ENCODE measurements at places on chromosomes 3 and 15.
A peak's percentile ranks its signal among the peaks of the same experiment; 100 is the strongest.

- peak; percentile 77 for DNase-seq
Observed at GRCh38 chr3:155252535-155252934, 40.9 kb downstream of the STRIT1 start.

GRCh38 chr3:115239717-115240116 lies 92.6 kb upstream of the ZBTB20 start:
- DNase-seq = peak; percentile 95

GRCh38 chr3:146705225-146705624 lies 100.1 kb upstream of the PLSCR5 start:
- DNase-seq = no peak

DNA sequence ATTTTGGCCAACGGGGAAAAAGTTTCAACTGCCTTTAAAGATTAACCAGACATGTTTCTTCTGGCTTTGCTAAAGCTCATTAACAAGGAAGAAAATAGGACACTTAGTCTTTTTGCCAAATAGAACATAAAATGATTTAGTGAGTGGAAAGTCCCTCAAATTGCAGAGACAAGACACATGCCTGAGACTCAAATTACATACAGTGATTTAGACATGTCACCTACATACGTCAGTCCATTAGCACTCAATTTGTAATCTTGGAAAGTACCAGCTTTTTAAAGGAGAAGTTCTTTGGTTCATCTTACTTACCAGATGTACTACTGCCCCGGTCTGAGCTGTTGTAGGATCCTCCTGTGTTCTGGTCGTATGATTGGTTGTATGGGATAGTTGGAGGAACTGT lies 1134.2 kb downstream of the ROBO1 start:
- DNase-seq = no peak

- no peak for DNase-seq
Observed at GRCh38 chr3:110106805-110107204, 769.5 kb upstream of the DPPA4 start.

GRCh38 chr3:155233213-155233612 lies 60.3 kb downstream of the STRIT1 start:
- peak; percentile 93 for DNase-seq

GRCh38 chr3:106083854-106084253 lies 215.0 kb upstream of the CBLB start:
- DNase-seq = no peak

- peak; percentile 11 for DNase-seq
Observed at GRCh38 chr3:161599697-161600096, 103.1 kb downstream of the OTOL1 start.

- DNase-seq = peak; percentile 18
Observed at GRCh38 chr15:79168922-79169456, 78.4 kb upstream of the RASGRF1 start.

DNA sequence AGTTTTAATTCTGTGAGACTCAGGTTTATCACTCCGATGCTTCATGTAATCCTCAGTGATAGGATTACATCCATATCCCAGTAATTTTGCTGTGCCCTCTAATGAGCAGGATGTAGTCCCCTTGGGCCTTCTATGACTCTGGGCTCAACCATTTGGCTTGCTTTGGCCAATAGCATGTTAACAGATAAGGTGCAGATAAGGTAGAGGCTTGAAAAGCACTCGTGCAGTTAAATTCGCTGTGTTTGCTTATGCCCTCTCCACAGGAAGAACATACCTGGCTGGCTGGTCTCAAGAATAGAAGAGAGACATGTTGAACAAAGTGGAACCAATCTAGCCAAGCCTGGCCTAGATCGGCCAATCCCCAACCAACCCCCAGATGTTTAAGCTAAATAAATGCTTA lies 20.1 kb downstream of the CCDC13 start:
- no peak for DNase-seq

GRCh38 chr3:78761126-78761525 lies 1006.7 kb downstream of the ROBO1 start:
- no peak for DNase-seq

DNA sequence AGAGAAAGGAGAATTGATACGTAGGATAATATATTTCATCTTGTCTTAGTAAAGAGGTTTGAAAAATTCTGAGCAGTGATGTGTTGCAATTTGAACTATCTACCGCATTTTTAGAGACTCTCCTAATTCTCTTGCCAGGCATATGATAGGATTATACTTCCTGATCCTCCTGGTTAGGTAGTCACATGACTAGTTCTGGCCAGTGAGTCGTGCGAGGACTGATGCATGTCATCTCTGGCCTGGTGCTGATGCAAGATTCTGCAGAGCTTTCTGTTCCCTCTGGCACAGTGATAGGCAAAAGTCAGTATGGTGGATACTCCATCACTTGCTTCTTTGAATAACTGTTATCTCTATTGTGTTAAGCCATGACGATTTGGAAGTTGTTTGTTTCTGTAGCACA lies 277.6 kb upstream of the NAALADL2 start:
- no peak for DNase-seq

GRCh38 chr3:105537371-105538080 lies 170.8 kb downstream of the ALCAM start:
- no peak for DNase-seq

- no peak for DNase-seq
Observed at GRCh38 chr15:101308604-101309435, 13.8 kb upstream of the SNRPA1 start.

GRCh38 chr15:29449136-29449535 lies 179.5 kb upstream of the NSMCE3 start:
- peak; percentile 23 for DNase-seq

GRCh38 chr3:30474371-30474770 lies 132.0 kb upstream of the TGFBR2 start:
- DNase-seq = no peak
